ENCODE measurements at places on chromosomes 4 and X. TPM values are rescaled to one million over a fixed set of nuclear protein-coding genes. Genes with fewer than 3 reads are reported as not detected.
A peak's percentile ranks its signal among the peaks of the same experiment; 100 is the strongest.

Gene GRIPAP1
- 36.0 TPM for polyA plus RNA-seq

Gene PCDH11X
- polyA plus RNA-seq, result 0.21 TPM

Gene CTAG1A
- polyA plus RNA-seq, result not detected

Gene C1QTNF7
- polyA plus RNA-seq, result 25.4 TPM

Gene ADH1A
- 1.5 TPM for polyA plus RNA-seq

Gene GJB1
- polyA plus RNA-seq, result 39.5 TPM

GRCh38 chr4:2934813-2935761 lies 28.1 kb downstream of the NOP14 start:
- DNase-seq, result peak; percentile 85

DNA sequence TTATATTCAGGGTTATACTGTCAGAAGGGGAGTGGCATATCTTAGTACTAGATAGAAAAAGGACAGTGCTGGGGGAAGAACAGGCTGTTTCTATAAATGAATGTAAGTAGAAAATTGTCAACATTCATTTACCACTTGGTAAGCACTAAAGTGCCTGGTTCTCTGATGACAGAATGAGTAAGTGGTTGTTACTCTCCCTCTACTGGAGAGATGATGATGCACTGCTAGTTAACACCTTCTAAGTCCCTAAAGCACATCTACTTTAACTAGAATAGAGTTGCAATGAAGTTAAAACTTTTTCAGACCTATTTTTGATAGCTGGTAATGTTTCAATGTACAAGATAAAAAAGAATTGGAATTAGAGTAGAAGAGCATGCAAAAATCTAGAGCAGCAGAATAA lies 214.5 kb downstream of the KLHL4 start:
- DNase-seq, result no peak

DNA sequence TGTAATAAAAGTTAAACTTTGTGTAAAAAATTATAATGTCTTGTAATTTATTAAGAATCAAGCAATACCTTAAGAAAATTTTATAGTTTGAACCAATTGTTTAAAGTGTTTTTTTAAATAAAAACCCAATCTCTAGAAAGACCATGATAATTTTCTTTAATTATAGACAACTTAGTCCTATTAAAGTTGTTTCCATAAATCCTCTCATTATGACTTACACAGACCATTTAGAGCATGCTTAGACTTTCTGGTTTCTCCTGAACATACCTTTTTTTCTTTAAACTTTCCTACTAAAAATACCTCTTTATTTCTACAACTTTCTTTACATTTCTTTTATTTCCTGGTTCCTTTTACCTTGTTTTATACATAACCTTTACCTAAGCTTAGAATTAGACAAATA lies 837.4 kb downstream of the PCDH19 start:
- no peak for DNase-seq

GRCh38 chrX:112668476-112669409 lies 11.0 kb downstream of the LHFPL1 start:
- no peak for DNase-seq

DNA sequence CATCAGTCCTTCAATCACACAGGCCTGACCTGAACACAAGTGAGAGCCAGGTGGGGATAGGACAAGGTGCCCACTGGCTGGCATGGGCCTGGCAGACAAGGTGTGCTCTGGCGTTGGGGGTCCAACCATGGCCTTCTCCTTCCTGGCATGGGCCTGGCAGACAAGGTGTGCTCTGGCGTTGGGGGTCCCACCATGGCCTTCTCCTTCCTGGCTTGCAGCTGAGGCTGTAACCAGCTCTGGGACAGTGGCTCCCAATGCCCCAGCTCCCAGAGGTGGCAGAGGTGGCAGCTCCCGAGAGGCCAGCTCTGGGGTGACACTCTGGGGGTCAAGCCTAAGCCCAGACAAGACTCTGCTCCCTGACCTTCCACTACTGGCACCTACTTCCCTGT lies 62.6 kb downstream of the JAKMIP1 start:
- no peak for DNase-seq

DNA sequence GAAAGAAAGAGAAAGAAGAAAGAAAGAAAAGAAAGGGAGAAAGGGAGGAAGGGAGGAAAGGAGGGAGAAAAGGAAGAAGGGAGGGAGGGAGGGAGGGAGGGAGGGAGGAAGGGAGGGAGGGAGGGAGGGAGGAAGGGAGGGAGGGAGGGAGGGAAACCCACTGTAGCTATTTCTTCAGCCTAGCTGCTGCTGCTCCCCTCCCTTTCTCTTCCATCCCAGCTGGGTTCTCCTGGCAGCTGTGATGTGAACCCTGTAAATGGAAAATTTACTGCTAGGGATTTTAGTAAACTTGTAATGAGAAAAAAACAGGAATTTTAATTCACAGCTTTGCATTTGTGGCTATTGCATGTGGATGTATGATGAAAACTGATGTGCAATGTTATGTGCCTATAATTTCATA lies 8.0 kb downstream of the NR0B1 start:
- no peak for DNase-seq

DNA sequence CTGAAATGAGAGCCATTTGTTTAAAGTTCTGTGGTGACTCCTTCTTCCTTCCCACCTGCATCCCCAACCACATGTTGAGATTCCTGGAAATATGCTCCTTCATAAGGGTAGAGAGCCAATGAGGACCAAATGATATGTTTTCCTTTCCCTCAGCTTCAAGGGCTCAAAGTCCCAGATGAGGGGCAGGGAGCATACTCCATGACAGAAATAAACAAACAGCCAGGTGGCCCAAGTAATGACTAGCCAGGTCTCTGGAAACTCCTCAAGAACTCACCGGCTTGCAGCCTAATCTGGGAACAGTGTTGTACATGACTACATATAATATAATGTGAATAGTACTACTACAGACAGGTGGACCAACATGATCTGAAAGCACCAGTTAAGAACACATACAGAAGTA lies 392.3 kb downstream of the PACRGL start:
- DNase-seq, result no peak

DNA sequence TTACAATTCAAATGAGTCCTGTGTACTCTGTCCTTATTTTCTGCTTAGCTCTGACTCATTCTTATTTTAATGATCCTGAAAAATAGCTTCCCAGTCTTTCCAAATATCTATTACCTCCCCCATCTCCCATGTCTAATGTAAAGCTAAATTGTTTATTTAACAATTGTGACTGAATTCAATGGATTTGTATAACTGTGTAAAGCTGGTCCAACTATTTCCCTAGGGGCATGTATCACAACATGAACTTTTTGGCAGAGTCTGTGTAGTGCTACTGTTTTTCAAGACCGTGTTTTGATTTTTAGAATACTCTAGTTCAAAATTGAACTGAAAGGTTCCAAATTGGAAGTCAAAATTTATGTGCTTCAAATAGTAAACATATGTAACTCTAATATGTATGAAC lies 67.8 kb downstream of the SPCS3 start:
- no peak for DNase-seq

GRCh38 chr4:144714166-144714565 lies 68.2 kb downstream of the HHIP start:
- no peak for DNase-seq

DNA sequence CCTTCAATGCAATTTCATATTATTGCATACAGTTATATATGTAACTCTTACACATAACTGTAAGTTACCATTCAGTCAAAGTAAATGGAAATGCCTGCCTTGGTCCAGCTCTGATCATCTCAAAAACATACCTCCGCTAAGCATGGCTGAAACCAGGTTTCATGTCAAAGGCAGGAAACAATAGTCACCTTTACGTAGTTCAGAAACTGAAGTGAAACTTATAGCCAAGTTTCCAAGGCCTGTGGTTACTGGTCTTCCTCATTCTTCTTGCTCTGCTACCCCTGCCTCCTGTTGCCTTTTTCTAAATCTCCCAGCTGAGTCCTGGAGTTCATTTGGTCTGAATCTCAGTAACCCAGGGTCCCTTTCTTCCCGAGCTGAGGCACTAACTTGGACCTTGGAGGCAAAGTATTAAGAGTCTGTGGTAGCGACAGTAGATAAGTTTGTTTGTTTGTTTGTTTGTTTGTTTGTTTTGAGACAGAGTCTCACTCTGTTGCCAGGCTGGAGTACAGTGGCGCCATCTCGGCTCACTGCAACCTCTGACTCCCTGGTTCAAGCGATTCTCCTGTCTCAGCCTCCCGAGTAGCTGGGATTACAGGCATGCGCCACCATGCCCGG lies 30.8 kb downstream of the DAPP1 start:
- DNase-seq, result no peak

DNA sequence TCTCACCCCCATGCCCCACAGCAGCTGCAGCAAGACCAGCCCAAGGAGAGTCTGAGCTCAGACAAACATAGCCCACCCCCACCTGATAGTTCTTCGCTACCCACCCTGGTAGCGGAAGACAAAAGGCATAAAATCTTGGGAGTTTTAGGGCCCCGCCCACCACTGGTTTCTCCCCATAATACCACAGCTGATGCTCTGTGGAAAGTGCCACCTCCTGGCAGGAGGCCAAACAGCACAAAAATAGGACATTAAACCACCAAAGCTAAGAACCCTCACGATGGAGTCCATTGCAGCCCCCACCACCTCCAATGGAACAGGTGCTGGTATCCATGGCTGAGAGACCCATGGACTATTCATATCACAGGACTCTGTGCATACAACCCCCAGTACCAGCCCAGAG lies 226.7 kb downstream of the SNCA start:
- DNase-seq, result no peak

DNA sequence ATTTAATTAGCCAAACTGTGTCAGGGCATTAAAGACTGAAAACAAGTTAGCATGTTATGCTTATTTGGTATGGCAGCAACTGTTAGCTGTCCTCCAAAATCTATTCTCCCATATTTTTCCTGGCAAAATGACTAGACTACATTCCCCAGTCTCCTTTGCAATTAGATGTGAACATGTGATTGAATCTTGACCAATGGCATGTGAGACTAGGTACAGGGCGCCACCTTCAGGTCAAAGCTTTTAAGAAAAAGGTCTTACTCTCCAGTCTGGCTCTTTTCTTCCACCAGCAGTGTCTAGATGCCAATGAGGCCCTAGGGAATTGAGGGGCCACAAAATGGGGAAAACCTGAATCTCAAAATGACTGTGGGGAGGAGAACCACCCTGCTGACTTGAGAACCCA lies 408.2 kb downstream of the SMARCA1 start:
- no peak for DNase-seq
